ENCODE measurements at places on chromosomes 5 and 9.

GRCh38 chr5:69331528-69332445 is 814 bp downstream of the CCDC125 start:
- DNase-seq = no peak

DNA sequence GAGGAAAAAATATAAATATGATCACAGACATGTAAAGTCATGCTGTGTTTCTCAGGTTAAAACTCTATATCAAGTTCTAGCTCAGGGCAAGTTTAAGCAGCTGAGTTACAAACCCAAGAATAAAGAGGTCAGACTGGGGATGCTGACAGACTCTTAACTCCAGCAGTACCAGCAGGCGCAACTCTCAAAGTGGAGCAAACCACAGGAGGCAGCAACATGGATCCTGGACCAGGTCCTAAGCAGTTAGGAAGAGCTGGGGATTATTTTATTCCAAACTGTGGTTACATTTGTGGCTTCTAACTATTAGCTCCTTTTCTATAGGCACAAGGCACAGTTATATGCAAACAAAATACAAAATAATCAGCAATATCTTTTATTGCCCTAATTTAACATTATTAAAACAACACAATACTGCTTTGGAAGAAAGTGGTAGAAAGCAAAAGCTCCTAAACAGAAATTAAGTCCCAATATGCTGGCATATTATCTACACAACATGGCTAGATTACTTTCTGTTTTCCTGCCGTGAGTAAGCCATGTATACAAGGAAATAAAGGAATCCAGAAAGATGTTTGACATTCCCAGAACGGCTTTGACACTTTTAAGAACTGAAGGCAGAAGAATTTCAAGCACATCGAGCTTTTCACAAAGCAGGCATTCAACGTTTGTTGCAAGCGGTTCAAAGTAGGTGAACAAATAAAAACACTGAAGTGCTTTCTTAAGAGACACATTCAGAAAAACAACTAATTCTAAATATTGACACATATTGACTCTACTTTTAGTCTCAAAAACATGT is 378.8 kb upstream of the ZNF608 start:
- no peak for DNase-seq

- DNase-seq = no peak
These were observed 133.8 kb upstream of the MOCS2 start for GRCh38 chr5:53243403-53243802.

DNA sequence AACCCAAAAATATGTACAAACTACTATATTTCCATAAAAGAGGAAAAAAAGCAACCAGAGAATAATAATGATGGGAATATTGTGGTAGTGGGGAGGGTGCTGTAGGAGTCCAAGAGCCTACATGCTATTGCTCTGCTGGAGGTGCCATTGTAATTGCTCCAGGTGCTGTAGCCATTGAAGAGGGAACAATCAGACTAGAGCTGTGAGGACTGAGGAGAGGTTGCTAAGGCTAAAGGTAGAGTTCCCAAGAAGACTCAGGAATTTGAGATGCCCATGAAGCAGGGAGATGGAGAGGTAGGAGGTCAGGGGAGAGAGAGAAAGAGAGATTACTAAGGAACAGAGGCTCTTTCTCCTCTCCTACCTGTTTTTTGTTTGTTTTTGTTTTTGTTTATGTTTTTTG is 394.0 kb downstream of the DMRTA1 start:
- DNase-seq = no peak

DNA sequence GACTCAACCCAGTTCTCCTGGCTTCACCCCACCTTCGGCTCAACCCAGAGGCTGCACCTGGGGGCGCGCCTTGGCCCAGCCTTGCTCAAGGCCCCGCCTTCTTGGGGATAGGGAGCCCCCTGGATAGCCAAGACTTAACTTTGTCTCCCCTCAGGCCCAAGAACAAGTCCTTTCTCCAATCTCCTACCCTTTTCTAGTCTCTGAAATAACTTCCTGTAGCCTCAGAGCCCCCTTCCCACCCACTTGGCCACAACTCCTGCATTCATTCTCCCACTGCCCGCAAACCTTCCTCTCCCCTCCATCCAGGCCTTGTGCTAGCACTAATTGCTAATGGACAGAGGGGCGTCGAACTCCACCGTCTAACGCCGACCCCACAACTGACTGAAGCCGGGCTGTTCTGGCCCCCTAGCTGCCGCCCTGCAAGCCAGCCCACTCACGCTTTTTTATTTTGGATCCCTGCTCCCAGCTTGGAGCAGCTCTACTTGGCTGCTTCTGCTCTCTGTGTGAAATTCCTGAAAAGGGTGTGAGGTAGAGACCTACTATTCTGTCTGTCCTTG is 579 bp upstream of the ASTN2 start:
- DNase-seq = no peak

DNA sequence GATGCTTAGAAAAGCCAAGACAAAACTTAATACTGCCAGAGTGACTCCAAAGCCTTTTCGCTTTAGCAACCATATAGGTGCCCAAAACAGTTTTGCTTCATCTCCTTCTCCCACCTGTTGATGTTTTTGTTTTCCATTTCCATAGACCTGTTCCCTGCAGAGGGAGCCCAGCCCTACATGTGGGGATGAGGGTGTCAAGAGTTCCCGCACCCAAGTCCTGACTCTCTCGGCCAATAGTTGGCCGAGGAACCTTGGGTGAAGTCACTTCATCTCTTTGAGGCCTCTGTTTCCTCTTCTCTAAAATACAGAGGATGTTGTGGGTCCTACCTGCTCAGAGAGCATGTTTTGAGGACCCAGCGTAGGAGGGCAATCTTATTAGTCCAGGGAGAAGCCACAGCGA is 38.5 kb upstream of the LCP2 start:
- no peak for DNase-seq

- no peak for DNase-seq
These were observed 52.5 kb upstream of the FST start for GRCh38 chr5:53427965-53428364.

- DNase-seq = no peak
These were observed 3.5 kb upstream of the PHYHD1 start for GRCh38 chr9:128917151-128917849.

GRCh38 chr5:41708604-41708940 is 161.7 kb downstream of the OXCT1 start:
- DNase-seq = no peak

DNA sequence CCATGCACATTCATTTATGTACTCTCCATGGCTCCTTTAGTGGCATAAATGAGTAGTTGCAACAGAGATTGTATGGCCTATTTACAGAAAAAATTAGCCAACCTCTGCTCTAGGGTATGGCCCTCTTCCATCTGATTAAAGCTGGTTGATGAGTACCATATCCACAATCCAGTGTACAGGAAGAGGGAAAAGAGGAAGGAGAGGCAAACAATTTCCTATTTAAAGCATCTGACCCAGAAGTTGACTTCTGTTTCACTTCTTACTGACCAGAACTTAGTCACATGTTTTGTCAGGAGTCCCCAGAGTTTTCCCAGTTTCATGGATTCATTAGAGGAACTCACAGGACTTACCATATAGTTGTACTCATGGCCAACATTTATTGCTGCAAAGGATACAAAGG is 68.6 kb upstream of the STARD4 start:
- no peak for DNase-seq

- DNase-seq = no peak
These were observed 37.7 kb upstream of the MRPS30 start for GRCh38 chr5:44770780-44771717.
